Fibroblast of the conjunctiva (primary cell): ENCODE measurements at places on chromosomes 11 and 22.
A peak's percentile ranks its signal among the peaks of the same experiment; 100 is the strongest.

DNA sequence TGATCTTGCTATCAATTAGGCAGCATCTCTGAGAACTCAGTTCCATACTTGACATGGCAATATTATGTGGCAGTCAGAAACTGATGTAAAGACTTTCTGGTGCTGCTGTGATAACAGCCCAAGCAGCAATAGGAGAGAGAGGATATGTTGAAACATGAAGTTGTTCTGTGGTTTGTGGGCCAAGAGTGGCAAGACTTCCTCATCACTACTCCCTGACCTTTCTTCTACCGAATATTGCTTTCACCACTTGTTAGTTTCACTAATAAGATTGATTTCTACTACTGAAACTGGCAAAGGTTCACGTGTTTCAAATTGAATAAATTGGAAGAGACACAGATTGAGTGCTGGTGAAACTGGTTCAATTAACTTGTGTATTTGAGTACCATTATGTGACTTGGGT is 852.6 kb upstream of the RAG2 start:
- no peak for DNase-seq

GRCh38 chr11:2929950-2930703 is 907 bp upstream of the PHLDA2 start:
- DNase-seq, result no peak

DNA sequence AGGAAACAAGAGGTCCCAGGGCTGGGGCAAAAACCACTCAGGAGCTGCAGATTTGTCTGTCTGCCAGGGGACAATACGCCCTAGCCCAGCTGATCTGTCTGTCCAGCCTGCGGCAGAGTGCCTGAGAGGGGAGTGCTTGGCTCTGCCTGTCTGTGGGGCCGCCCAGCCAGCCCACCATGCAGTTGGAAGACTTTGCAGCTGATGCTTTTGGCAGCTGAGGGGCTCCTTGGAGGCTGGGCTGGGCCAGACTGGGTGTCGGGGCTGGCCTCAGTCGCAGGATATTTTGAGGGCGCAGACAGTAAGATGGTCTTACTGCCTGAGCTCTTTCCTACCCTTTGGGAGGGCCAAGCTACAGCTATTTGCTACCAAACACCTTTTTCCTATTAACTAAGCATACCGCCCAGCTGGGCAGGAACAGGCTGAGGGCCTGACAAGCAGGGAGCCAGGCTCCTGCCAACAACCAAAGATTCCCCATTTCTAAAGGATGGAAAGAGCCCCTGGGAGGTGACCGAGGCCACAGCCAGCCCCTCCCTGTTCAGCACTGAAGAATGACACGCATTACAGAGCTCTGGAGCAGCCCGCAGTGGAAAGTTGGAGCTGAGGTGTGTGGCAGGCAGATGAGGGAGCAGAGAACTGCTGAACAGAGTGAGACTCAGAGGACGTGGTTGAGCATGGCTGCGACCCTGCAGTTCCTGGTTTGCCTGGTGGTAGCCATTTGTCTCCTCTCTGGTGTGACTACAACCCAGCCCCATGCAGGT is at the start of gene FAM180B:
TSS of gene FAM180B (plus strand) at position 581 of the 758 bp plus-strand sequence. CDS start at position 672, 91 bp downstream.
- peak; percentile 46 for DNase-seq

GRCh38 chr11:33722590-33723234 is 13.5 kb downstream of the CD59 start:
- no peak for DNase-seq

DNA sequence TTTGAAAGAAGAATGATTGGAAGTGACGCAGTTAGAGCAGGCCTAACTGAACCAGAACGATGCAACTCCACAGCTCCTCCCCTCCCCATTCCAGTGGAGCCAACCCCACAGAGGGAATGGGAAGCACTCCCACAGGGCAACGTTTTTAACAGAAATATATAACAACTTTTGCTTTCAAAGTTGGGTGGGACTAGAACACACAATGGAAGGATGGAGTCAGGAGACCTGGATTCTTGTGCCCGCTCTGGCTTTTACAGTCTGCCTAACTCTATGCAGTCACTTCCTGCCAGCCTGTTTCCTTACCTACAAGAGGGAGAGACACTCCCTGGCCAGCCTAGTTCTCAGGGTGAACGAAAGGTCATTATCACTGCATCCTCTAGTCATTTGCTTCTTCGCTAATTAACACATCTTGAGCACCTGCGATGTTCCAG is 75.5 kb downstream of the PACSIN2 start:
- DNase-seq, result no peak

- DNase-seq, result no peak
Observed at GRCh38 chr22:35960854-35961253, 67.8 kb downstream of the RBFOX2 start.

- no peak for DNase-seq
Observed at GRCh38 chr11:68215087-68215445, 2.0 kb upstream of the KMT5B start.

- DNase-seq, result no peak
Observed at GRCh38 chr11:78180751-78181150, 7.7 kb downstream of the KCTD21 start.

GRCh38 chr11:74948546-74948897 is 369 bp downstream of the XRRA1 start:
- no peak for DNase-seq

GRCh38 chr11:105740164-105740903 is 130.5 kb downstream of the GRIA4 start:
- no peak for DNase-seq

DNA sequence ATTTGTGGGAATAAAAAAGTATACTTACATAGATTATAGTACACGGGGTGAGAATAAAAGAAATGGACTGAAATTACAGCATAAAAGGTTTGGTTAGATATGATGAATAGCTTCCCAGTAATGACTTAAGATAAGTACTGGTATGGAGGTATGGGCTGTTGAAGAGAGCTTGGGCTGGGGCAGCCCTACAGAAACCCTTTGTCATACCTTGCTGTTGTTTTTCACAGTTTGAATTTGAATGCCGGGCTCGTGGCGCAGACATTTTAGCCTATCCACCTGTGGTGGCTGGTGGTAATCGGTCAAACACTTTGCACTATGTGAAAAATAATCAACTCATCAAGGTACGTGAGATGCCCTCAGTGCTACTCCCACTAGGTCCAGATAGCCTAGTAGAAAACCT is 42.3 kb upstream of the RBX1 start:
- no peak for DNase-seq
